Stimulated activated CD4-positive, alpha-beta T cell treated with anti-CD3 and anti-CD28 coated beads, Interleukin-4, amount 100 ng/mL, for 48 hours (primary cell): ENCODE measurements at places on chromosomes 2 and 18.

- DNase-seq: no peak
Measured at GRCh38 chr18:79019881-79020280, 40.3 kb downstream of the SALL3 start.

- no peak for DNase-seq
Measured at GRCh38 chr2:8509621-8510020, 172.2 kb upstream of the ID2 start.

- DNase-seq: no peak
Measured at GRCh38 chr2:44200011-44200410, 31.3 kb downstream of the PPM1B start.

DNA sequence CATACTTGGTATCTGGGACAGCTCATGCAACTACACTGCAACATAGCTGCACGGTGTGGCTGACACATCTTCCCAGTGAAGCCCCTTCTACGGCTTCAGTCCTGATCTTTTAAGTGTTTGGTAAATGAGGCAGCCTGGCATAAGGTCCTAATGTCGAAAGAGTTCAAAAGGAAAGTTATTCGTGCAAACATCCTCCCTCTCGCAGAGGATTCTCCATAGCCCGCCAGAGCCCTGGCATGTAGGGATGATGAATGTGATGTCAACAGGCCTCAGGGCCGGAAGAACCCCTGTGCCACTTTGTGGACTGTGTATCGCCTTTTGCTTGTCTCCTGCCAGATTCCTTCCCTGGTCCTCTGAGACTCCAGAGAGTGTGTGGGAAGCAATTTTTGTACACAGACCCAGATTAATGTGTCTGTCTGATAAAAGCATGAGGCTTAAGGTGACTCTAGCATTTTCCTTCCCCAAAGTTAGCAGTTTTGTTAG lies 88.5 kb downstream of the SOCS6 start:
- DNase-seq: no peak

DNA sequence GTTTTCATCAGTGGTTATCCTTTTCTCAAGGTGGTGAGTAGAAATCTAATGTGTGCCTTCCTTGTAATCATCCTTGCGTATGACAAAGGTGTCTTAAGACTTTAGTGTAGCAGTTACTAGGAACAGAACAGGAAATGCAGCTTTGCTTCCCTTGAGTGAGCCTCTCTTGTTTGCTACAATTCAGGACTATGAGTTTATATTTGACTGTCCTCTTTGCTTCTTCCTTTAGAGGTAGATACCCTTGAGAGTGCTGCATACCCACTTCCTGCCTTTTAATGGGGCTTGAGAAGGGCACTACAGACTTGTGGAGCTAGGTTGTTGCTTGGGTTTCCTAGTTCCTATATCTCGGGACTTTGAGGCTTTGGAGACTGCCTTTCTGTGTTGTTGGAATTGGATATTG lies 3.8 kb downstream of the KCNJ13 start:
- no peak for DNase-seq
